Retinal pigment epithelial cell (primary cell): ENCODE measurements at places on chromosomes 13 and 19.

GRCh38 chr13:93244918-93245280, 18.3 kb downstream of the GPC6 start:
- no peak for DNase-seq

DNA sequence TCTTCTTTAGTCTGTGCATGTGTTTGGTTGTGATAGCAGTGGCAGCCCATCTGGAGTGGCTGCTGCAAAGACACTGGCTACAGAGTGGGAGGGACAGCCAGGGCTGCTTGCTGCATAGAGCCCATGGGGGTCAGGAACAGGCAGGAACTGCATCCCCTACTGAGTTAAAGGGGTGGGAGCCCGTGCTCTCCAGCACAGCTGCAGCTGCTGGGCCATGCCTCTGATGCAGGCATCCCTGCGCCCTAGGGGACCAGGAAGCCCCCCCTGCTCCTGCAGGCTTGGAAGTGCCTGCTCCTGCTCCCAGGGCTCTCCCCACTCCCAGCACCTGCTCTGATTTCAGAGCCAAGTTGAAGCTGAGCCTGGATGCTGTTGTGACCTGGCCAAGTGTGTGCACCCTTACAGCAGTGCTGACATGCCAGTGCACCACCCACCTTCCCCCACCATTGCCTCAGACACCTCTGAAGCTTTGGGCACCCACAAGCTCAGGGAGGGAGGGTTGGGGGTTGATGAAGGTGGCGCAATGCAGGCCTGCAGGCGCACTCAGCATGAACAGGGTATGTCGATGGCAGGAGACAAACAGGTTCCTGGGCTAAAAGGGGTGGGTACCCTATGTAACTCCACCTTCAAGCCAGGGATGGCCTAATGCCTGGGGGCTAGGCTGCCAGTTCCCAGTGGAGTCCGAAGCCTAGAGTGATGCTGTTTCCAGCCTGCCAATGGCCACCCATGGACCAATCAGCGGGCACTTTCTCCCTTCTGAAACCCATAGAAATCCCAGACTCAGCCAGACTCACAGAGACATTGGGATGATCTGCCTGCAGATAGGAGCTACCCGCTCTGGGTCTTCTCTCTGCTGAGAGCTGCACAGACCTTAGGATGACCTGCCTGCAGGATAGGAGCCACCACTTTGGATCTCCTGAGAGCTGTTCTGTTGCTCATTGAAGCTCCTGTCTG, 919.9 kb upstream of the MIR17HG start:
- DNase-seq: no peak

GRCh38 chr19:18851673-18852325, 20.0 kb downstream of the UPF1 start:
- no peak for DNase-seq

DNA sequence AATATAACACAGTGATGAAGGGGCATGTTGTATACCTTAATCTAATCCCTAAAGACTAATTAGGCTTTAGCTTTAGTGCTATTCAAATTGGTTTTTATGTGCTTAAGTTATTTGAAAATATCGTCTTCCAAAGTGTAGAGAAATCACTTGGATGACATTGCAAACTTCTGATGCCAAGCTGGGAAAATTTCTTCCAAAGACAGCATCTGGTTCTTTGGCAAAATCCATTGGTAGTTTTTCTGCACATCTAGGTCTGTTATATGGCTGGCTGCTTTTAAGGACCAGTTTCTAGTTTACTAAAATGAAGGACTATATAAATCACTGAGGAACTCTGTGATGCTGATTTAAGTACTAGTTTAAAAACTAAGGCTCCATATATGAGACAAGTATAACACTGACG, 2362.3 kb downstream of the PCDH9 start:
- no peak for DNase-seq

DNA sequence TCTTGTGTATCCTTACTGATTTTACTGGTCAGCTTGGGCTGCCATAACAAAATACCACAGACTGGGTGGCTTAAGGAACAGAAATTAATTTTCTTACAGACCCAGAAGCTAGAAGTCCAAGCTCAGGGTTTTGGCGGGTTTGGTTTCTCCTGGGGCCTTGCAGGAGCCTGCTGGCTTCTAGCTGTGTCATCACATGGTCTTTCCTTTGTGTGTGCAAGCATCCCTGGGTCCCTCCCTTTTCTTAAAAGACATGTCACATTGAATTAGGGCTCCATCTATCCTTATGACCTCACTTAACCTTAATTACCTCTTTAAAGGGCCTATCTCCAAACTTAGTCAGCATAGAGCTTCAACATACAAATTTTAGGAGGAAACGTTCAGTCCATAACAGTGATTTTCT, 23.4 kb downstream of the UBAC2 start:
- DNase-seq: no peak

DNA sequence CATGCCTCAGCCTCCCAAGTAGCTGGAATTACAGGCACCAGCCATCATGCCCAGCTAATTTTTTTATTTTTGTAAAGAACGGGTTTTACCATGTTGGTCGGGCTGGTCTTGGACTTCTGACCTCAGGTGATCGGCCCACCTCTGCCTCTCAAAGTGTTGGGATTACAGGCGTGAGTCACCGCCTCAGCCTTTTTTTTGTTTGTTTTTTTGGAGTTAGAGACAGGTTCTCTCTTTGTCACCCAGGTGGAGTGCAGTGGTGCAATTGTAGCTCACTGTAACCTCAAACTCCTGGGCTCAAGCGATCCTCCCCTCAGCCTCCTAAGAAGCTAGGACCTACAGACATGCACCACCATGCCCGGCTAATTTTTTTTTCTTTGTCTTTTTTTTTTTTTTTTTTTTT, 15.6 kb upstream of the NOTCH3 start:
- DNase-seq: no peak

- DNase-seq: no peak
These were observed 16.8 kb downstream of the SPC24 start for GRCh38 chr19:11138601-11139300.

DNA sequence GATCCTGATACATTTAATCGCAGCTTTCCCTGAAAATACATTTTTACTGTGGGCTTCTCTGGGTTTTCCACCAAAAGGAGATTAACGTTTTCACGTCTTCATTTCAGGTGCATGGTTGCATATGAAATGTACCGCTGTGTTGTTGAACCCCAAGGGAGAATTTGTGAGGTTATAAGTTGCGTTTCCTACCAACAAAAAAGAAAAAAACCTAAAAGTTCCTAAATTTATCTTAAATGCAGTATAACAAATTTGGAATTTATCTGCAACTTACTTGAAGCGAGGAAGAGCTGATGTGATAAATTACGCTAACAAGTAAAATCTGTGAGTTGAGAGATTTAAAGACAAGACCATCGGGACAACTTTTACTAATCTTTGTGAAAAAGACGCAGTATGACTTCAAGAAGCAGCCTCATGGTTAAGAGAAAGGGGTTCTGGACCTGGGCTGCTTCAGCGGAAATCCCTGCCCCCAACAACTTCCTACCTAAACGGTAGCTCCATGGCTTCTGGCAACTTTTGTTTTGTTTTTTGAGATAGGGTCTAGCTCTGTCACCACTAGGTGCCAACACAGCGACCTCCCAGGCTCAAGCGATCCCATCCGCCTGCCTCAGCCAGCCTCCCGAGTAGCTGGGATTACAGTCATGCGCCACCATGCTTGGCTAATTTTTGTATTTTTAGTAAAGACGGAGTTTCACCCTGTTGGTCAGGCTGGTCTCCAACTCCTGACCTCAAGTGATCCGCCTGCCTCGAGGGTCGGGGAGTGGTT, 958 bp upstream of the OBI1 start:
- no peak for DNase-seq

DNA sequence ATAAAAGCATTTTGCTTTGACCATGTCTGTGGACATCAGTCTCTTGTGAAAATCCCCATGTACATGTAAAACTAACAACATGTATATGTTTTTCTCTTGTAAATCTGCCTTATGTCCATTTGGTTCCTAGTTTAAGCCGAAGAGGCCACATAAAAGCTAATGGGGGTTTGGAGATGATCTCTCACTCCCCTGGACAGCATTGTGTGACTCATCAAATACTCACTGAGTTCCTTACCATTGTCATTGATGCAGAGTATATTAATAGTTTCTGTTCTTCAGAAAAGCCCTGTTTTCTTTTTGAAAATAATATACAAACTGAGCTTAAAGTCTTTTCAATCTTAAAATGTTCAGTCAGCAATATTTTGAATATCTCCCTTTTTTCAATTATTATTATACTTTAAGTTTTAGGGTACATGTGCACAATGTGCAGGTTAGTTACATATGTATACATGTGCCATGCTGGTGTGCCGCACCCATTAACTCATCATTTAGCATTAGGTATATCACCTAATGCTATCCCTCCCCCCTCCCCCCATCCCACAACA, 536.7 kb upstream of the HTR2A start:
- no peak for DNase-seq

DNA sequence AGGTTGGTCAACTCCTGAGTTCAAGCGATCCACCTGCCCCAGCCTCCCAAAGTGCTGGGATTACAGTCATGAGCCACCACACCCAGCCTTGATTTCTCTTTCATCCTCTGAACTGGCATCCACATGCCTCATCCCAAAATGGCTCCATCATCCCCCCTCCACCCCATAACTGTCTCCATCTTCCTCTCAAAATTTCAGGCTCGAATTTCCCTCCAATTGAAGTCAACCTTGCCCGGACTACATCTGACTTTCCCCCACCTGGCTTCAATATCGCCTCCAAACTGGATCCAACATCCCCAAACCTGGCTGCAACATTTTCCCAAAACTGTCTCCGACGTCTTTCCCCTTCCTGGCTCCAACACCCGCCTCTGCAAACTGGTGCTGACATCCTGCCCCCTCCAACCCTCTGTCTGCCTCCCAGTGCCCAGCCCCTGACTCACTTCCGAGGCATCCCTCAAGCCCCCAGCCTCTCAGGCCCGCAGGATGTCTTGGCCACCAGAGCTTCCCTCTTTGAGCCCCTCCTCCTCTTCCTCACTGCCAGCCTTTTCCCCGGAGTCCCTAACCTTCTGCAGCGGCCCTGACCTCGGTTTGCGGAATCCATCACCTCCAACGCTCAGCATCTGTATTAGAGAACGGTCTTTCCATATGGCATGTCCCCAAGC, 943 bp downstream of the EXOC3L2 start:
- no peak for DNase-seq

DNA sequence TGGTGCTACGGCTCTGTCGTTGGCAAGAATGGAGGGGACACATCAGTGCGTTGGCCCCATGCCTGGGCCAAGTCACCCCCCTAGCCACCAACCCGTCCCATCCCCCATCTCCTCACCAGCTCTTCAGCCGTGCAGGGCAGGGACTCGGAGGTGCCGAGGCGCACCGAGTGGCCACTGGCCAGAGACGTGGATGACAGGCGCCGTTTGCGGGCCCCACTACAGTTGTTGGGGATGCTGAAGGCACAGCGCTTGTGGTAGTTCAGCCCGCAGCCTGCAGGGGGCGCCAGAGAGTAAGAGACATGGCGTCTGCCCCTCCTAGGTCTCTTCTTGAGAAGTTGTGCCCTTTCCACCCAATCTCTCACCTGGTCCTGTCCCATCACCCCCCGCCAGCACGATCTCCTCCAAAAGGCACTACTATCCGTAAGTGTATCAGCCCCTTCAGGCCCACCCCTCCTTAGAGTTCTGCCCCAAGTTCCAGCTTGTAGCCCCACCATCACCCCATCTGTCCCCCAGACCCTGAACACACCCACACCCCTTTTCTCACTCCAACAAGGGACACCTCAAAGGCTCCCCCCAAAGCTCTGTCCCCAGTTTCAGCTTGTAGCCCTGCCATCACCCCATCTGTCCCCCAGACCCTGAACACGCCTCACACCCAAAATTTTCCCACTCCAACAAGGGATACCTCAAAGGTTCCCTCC, 12.4 kb downstream of the PRKD2 start:
- DNase-seq: no peak

DNA sequence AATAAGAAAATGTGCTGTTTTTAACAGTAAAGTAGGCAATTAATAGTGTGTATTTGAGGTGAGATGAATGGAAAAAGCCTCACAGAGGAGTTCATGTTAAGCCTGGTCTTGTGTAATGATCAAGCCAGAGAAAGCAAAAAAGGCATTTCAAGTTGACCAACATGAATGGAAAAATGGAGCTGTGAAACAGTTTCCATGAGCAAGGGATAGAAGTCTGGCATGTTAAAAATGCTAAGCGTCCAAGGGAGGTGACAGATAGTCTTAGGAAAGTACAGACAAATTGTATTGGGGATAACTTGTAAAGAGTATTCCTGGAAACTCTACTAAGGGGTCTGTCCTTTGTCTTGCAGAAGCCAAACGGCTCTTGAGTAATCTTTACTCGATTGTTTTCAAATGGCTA, 506.8 kb upstream of the ATXN8OS start:
- DNase-seq: no peak

DNA sequence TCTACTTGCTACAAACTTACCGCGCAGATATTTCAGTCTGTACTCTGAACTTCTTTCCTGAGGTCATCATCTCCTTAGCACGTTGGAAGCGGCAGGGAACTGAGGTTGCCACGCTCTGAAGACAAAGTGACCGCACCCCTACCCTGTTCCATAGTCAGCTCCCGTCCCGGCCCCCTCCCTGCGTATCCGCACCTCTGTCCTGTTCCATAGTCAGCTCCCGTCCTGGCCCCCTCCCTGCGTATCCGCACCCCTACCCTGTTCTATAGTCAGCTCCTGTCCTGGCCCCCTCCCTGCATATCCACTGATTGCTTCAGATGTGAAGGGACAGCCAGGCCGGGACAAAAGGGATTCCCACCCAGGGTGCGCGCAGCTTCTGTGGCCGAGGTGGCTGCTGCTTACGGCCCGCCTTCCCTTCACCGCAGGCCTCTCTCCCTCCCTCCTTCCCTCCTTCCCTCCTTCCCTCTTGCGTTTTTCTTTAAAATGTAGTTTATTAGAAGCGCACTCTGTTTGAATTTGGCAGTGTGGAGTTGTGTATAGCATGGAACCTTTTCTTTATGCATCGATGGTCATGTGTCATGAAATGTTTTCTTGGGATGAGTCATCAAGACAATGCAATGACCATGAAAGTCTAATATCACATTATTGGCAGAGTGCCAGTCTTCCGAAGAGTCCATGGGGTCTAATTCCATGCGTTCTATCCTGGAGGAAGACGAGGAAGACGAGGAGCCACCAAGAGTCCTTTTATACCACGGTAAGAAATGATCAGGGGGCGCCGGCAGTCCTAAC, 21.9 kb upstream of the NDUFS7 start:
- no peak for DNase-seq

DNA sequence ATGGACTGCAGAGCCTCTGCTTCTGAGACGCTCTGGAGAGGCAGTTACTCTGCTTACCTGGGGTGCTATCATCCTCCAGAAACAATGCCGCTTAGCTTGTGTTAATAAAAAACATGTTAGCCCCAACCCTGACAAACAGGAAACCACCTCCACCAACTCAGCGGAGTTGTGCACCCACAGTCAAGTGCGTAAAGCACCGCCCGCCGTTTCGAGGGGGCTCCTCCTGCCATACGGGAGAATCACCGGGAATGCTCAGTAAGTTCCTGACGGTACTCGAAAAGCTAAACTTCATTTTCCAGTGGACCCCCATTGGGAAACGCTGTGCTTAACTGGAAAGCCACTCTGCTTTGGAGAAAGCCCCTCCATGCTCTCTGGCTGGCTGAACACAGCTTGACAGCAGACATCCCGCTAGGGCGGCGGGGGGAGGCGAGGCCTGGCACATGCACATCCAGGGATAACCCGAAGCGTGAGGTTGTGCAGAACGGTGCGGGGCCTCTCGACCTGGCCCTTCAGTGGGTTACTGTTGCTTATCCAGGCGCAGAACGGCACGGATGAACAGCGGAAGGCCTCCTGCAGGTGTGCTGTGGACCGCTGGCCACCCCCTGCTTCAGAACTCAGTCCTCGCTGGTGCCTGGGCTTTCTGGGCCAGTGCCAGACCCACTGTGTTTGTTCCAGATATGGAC, 17.1 kb downstream of the GAS6 start:
- no peak for DNase-seq
